ENCODE measurements at places on chromosomes 16 and 17. TPM values are rescaled to one million over a fixed set of nuclear protein-coding genes. Genes with fewer than 3 reads are reported as not detected.

Gene SOX9
- 13.8 TPM for total RNA-seq

DNA sequence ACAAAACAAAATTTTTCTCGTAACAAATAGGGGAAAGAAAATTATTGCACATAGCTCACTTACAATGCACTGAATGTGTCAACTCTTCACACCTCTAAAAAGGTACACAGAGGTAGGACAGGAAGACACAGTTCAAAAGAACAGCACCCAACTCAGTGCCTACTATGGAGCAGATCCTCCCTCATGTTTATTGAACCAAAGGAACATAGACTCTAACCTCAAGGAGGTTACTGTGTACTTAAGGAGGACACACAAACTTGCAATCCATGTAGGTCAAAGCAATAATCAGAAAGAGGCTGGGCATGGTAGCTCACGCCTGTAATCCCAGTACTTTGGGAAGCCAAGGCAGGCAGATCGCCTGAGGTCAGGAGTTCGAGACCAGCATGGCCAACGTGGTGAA is 50.3 kb downstream of the SLC39A11 start:
- H3K27ac ChIP-seq, result no peak overlapping the region
- no peaks in the 10 kb centered on the region for H3K36me3 ChIP-seq
- H3K27me3 ChIP-seq, result no peaks in the 10 kb centered on the region
- no peak for DNase-seq
- H3K4me3 ChIP-seq, result no peak overlapping the region
- peaks cover 19% of the 10 kb centered on the region for H3K4me1 ChIP-seq

- H3K4me3 ChIP-seq, result no peak overlapping the region
- H3K4me1 ChIP-seq, result no peaks in the 10 kb centered on the region
- H3K27ac ChIP-seq, result no peak overlapping the region
- no peaks in the 10 kb centered on the region for H3K27me3 ChIP-seq
- DNase-seq, result peak; percentile 49
Measured at GRCh38 chr16:75550211-75550662, 5.8 kb downstream of the TMEM231 start.

DNA sequence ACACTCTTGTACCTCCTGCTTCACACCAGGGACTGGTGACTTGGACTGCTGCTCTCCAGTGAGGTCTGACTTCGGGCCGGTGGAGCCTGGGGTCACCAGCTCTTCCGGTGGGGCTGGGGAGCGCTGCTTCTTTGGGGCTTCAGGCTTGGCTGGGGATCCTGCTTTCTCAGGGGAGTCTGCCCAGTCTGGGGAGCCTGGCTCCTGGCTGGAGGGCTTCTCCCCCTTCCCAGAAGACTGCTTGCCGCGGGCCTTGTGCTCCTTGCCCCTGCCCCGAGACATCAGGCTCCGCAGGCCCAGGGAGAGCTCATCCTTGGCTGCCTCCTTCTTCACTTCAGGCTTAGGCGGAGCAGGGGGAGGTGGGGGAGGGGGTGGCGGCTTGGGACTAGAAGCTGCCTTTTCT is 52.4 kb downstream of the MYO18A start:
- no peak overlapping the region for H3K27ac ChIP-seq
- H3K36me3 ChIP-seq, result no peaks in the 10 kb centered on the region
- no peaks in the 10 kb centered on the region for H3K27me3 ChIP-seq
- peaks cover 21% of the 10 kb centered on the region for H3K4me1 ChIP-seq
- no peak overlapping the region for H3K4me3 ChIP-seq
- no peak for DNase-seq

- DNase-seq, result peak; percentile 85
- no peak within 1 kb of the TSS for H3K27ac ChIP-seq
- H3K27me3 ChIP-seq, result no peaks in the 10 kb centered on the region
- no peaks in the 10 kb centered on the region for H3K36me3 ChIP-seq
- H3K4me3 ChIP-seq, result peak within 1 kb of the TSS; percentile 62
Measured at GRCh38 chr16:67430977-67431774, at the start of gene HSD11B2. TSS of gene HSD11B2 (plus strand) at chr16:67431121. CDS start at chr16:67431249, 128 bp downstream.

DNA sequence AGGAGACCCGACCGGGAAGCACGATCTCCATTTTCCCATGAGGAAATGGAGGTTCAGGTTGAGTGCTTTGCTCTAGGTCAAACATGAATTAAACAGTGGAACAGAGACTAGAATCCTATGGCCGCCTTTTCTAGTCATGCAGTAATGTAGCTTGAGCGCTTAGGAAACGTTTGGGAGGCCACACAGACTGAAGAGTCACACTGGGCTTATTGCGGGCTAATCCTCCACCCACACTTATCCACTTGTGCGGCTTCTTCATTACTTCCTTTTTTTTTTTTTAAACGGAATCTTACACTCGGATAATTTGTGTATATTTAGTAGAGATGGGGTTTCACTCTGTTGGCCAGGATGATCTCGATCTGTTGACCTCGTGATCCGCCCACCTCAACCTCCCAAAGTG is 26.0 kb downstream of the CACNG3 start:
- H3K27me3 ChIP-seq, result no peaks in the 10 kb centered on the region
- no peak overlapping the region for H3K27ac ChIP-seq
- H3K4me3 ChIP-seq, result no peak overlapping the region

GRCh38 chr16:51723036-51723724 is 572.1 kb upstream of the SALL1 start:
- H3K4me3 ChIP-seq, result no peak overlapping the region
- DNase-seq, result no peak
- no peak overlapping the region for H3K27ac ChIP-seq
- H3K4me1 ChIP-seq, result no peaks in the 10 kb centered on the region
- no peaks in the 10 kb centered on the region for H3K36me3 ChIP-seq
- no peaks in the 10 kb centered on the region for H3K27me3 ChIP-seq

All from GM23248 (cell line).